ENCODE measurements at places on chromosomes 1 and 21. TPM values are rescaled to one million over a fixed set of nuclear protein-coding genes. Genes with fewer than 3 reads are reported as not detected.

GRCh38 chr1:59379371-59379728 is 82.5 kb downstream of the FGGY start:
- H3K4me3 ChIP-seq: no peak overlapping the region
- no peaks in the 10 kb centered on the region for H3K27me3 ChIP-seq
- no peaks in the 10 kb centered on the region for H3K4me1 ChIP-seq

- H3K27me3 ChIP-seq: no peaks in the 10 kb centered on the region
- H3K27ac ChIP-seq: no peak overlapping the region
- H3K36me3 ChIP-seq: no peaks in the 10 kb centered on the region
- DNase-seq: no peak
- H3K4me1 ChIP-seq: no peaks in the 10 kb centered on the region
Measured at GRCh38 chr1:116176306-116176789, 65.1 kb downstream of the MAB21L3 start.

- H3K4me1 ChIP-seq: peaks cover 9% of the 10 kb centered on the region
- H3K27me3 ChIP-seq: no peaks in the 10 kb centered on the region
- H3K27ac ChIP-seq: peak within 1 kb of the TSS; percentile 99
- peak within 1 kb of the TSS; percentile 83 for H3K4me3 ChIP-seq
Measured at GRCh38 chr1:112706505-112707220, at the start of gene RHOC. Gene RHOC (minus strand): TSS chr1:112707127. CDS start chr1:112703799, 3,328 bp downstream.

- H3K27ac ChIP-seq: no peak overlapping the region
- peaks cover 4% of the 10 kb centered on the region for H3K27me3 ChIP-seq
- H3K4me3 ChIP-seq: no peak overlapping the region
Measured at GRCh38 chr1:209307846-209308245, 275.7 kb upstream of the CAMK1G start.

DNA sequence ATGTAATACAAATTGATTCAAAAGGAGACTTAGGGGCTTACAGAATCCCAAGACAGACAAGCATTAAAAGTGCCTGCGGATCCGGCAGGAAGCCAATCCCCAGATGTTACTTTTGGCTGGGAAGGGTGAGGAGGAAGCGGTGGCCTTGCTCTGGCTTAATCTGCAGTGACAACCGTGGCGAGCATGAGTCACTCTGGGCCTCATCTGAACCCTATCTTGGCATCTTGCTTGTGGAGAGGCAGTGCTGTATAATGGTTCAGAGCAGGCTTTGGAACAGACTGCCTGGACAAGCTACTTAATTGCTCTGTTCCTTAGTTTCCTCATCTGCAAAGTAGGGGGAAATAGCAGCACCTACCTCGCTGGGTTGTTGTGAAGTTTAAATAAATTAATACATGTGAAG is 74.1 kb downstream of the XCL2 start:
- H3K27ac ChIP-seq: peak overlapping the region; percentile 25
- peak; percentile 60 for DNase-seq
- H3K4me3 ChIP-seq: no peak overlapping the region
- H3K27me3 ChIP-seq: no peaks in the 10 kb centered on the region
- no peaks in the 10 kb centered on the region for H3K36me3 ChIP-seq

GRCh38 chr1:9782116-9782751 is 41.5 kb downstream of the CLSTN1 start:
- H3K4me1 ChIP-seq: no peaks in the 10 kb centered on the region
- no peak overlapping the region for H3K27ac ChIP-seq
- H3K4me3 ChIP-seq: no peak overlapping the region

DNA sequence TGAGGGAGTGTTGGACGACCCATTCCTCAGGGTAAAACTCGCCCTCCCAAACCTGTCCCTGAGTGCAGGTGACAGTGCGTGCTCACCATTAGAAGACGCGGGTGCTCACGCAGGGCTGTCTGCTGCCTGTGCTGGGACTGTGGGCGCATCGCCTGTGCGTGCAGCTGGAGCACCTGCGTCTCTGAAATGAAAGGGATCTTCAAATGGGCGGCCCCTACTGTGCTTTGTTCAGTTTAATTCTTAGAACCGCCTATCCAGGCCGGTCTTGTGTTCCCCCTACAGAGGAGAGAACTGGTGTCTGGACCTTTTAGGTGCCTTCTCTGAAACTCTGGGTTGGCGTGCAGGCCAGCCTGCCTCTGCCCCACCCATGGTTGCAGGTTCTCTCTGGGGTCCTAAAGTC is 125.8 kb downstream of the PCBP3 start:
- no peak overlapping the region for H3K27ac ChIP-seq
- H3K27me3 ChIP-seq: no peaks in the 10 kb centered on the region
- no peaks in the 10 kb centered on the region for H3K36me3 ChIP-seq
- DNase-seq: no peak

GRCh38 chr1:16342331-16343062 is 9.8 kb downstream of the FBXO42 start:
- no peaks in the 10 kb centered on the region for H3K36me3 ChIP-seq
- H3K27me3 ChIP-seq: no peaks in the 10 kb centered on the region
- no peak overlapping the region for H3K4me3 ChIP-seq

DNA sequence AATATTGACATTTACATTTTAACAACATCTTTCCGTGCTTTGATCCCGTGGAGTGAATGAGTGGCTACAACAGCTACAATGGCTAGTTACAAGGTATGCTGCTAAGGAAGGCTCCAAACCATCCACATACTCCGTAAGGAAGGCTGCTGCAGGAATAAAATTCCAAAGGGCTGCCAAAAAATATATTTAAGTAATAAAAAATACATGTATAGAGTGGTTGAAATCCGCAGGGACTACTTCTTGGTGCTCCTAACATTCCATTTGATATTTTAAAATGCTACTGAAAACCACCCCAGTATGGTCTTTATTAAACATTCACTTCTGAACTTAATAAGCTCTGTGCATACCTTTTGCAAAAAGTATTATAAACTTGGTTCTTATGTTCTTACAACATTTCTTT is 25.3 kb downstream of the TNFSF4 start:
- H3K36me3 ChIP-seq: no peaks in the 10 kb centered on the region
- H3K27ac ChIP-seq: no peak overlapping the region
- no peaks in the 10 kb centered on the region for H3K4me1 ChIP-seq
- no peaks in the 10 kb centered on the region for H3K27me3 ChIP-seq
- H3K4me3 ChIP-seq: no peak overlapping the region

DNA sequence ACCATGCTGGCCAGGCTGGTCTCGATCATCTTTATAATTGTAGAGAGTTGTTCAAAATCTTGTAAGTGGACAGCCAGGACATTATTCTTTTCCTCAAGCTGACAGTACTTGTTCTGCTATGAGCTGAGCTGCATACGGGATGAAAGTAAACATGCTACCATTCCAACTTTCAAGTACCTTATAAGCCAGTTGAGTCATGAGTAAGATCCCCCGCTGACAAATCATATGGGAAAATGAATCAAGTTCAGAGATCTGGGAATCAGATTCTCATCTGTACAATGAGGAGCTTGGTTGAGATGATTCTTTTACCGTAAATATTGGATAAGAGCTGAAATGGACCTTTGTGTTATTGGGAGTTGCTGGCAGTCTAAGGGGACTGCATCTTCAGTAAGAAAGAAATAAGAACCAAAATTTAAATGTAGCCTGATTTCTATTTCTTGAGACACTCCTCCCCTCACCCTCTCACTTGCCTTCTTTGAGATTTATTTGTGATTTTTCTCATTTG is 62.7 kb downstream of the CENPF start:
- DNase-seq: no peak
- H3K27me3 ChIP-seq: no peaks in the 10 kb centered on the region
- no peak overlapping the region for H3K4me3 ChIP-seq
- no peaks in the 10 kb centered on the region for H3K36me3 ChIP-seq
- H3K27ac ChIP-seq: no peak overlapping the region
- H3K4me1 ChIP-seq: no peaks in the 10 kb centered on the region

The KCNH1 gene
- total RNA-seq: 0.32 TPM

The FAAH gene
- 38.3 TPM for total RNA-seq

The PDXK gene
- total RNA-seq: 65.6 TPM

The IL23R gene
- not detected for total RNA-seq

Measured in breast epithelium (tissue), 4 donors.